ENCODE measurements at places on chromosomes 13 and 19. TPM values are rescaled to one million over a fixed set of nuclear protein-coding genes. Genes with fewer than 3 reads are reported as not detected.

GRCh38 chr19:46787331-46788261, 798 bp downstream of the SLC1A5 start:
- DNase-seq = no peak

DNA sequence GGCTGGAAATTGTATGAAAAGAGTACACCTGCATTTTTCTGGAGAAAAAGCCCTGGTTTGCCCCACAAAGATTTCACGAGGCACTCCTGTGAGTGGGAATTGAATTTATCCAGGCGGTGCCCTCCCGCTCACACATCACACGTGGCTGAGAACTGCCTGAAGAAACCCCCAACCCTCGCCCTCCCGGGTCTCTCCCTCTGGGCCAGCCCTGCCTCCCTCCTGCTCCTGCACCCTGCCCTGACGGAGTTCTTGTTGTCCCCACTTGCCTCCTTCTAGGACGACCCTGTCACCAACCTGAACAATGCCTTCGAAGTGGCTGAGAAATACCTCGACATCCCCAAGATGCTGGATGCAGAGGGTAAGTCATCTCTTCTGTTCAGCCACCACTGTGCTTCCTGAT, 35.2 kb downstream of the CAPN12 start:
- DNase-seq = no peak

- DNase-seq = peak; percentile 62
These were observed 44.1 kb upstream of the ZNF536 start for GRCh38 chr19:30328096-30328495.

The TEX26 gene
- 0.45 TPM for total RNA-seq

Data from mesenteric fat pad (tissue), 1 donor.